ENCODE measurements at places on chromosomes 2 and 18.
A peak's percentile ranks its signal among the peaks of the same experiment; 100 is the strongest.

DNA sequence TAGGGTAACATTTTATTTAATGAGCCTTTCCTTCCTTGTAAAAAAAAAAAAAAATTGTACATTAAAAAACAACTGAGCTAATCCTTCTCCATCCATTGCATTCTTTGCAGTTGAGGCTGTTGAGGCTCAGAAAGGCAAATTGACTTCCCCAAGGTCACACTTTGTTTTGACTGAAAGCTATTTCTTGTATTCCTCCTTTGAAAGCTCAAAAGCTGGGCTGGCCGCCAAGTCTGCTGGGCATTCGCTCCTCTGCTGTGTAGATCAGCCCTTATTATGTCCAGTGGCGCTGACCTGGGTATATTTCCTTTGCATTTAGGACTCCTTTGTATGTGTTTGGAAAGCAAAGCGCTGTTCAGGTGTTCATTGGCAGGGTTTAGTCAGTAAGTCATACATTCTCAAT is 44.0 kb downstream of the SGPP2 start:
- DNase-seq = peak; percentile 73

GRCh38 chr2:9467687-9468086 is 6.7 kb upstream of the IAH1 start:
- no peak for DNase-seq

- no peak for DNase-seq
These were observed 63.4 kb upstream of the ARHGAP28 start for GRCh38 chr18:6666012-6666685.

DNA sequence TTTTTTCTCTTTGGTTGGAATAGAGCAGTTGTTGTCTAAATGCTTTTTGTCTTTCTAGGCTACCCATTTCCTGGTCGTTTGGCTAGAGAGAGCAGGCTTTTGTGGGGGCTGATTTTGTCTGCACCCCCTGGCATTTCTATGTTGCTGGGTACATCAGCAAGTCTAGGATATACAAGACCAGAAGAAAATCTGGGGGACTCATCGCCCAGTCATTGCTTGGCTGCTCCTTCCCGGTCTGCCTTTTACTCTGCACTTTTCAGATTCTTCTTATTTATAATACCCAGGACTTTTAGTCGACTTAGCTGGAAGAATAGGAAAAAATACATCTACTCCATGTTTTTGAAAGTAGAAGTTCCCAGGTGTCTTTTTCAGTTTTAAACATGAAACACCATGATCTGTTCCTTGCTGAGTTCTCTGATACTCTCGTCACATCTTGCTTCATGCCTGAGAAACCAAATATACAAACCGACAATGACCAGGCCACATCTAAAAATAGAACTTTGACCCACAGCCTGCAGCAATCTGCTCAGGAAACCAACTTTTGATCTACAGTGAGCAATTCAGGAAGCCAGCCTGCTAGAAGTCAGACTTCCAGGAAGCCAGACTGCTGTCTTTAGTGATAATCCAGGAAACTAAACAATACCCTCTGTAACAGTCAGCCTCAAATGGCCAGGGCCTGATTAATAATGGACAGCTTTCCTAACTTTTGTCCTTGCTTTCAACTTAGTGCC is 163.8 kb upstream of the MEX3C start:
- no peak for DNase-seq

DNA sequence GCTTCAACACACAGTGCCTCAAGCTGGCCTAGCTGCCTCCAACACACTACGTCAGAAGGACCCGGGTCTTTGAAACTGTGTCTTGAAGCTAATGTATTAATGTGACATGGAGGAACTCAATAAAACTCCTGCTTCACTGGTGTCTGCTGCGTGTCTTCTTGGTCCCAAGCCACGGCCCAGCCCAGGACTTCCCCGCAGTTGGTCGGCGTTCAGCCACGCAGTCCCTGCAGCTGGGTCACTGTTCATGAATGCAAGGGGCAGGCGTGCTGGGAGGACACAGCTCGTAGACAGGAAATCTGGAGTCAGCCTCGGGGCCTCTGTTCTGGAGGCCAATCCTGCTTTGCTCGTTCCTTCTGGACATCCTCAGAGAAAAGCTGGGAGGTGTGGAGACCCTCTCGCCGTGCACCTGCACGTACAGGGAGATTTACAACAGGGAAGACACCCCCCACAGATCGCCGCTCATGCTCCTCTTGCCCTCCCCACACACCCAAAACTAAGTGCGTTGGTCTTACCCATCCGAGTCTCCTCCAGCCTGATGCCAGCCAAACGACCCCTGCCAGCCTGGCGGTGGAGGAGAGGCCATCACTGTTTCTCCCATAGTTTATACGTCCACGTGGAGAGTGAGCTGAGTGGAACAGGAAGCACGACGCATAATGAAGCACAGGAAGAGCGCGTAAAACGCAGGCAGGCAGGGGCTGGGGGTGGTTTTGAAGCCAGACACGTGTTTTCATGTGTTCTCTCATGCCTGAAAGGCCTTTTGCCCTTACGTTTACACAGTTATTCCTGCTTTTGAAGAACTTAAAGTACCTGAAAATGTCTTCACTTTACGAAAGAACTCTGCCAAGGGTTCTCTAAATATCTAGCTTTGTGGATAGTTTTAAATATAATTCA is 39.7 kb downstream of the ADI1 start:
- no peak for DNase-seq

DNA sequence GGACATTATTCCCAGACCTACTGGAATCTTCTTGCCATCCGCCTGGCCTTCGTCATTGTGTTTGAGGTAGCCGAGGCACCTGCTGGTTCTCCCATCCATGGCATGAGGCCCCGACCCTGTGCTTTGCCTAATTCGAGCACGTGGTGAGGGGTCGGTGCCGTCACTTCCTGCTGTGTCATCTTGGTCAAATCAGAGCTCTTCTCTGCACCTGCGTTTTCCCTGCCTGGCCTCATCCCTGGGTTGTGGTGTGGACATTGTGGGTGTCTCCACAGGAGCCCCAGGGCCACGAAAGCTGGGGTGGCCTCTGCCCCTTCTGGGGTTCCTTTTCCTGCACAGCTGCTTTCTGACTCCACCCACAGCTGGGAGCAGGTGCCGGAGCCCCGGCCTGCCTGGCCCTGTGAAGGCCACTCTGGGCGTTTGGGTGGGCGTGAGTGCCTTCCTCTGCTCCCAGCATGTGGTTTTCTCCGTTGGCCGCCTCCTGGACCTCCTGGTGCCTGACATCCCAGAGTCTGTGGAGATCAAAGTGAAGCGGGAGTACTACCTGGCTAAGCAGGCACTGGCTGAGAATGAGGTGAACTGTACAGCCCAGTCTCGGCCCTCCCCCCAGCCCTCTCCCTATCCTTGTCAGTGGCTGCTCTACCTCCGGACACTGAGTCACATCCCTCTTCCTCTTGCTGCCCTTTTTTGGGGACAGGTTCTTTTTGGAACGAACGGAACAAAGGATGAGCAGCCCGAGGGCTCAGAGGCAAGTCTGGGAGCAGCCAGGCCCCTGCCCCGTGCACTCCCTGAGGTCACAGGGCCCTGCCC is 34.9 kb downstream of the ANO7 start:
- no peak for DNase-seq

DNA sequence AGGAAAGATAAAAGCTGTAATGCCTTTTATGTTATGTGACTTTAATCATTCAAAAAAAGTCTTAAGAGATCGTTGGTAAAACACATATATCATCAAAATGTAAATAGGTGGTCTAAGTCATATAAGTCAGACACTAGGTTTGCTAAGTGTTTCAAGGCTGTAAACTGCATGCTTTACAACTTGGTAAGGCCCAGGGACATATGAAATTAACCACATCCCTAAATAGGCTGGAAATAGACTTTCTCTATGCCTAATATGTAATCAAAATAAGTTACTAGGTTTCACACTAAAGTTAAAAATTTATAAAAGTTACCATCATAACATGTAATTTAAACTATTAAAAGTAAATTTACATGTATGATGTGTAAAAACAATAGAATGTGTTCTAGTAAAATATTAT is 946.3 kb upstream of the LRATD1 start:
- no peak for DNase-seq

- DNase-seq = no peak
These were observed 22.0 kb downstream of the SLC14A1 start for GRCh38 chr18:45745817-45746461.

- DNase-seq = no peak
These were observed 50.8 kb upstream of the RASGRP3 start for GRCh38 chr2:33425586-33426031.

DNA sequence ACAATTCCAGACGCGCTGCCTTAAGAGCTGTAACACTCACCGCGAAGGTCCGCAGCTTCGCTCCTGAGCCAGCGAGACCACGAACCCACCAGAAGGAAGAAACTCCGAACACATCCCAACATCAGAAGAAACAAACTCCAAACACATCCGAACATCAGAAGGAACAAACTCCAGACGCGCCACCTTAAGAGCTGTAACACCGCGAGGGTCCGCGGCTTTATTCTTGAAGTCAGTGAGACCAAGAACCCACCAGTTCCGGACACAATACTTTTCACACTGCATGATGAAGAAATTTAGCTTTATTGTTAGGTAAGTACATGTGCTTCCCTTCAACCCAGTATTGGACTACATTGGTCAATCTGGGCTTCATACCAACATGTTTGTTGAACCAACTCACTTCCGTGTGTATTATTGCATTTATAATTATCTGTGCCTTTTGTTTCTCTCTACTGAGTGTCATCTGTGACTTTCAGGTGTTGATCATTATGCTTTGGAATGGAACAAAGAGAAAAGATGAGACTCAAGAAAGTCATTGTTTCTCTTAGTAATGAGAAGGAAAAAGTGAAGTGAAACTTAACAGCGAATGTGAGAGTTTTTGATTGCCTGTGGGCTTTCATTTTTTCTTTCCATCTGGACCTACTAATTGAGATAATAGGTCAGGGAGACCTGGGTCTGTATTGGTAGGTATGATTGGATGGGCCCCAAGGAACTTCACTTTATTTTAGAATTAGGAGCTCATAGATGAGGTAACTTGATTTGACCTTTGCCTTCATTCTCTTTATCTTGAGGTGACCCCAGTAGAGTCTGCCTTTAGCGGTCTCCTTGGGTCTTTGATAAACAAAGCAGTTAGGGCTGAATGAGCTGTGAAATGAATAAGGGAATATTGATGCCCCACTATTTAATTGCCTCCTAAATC is 76.1 kb upstream of the CAVIN2 start:
- no peak for DNase-seq

GRCh38 chr2:204581946-204582345 is 36.7 kb downstream of the PARD3B start:
- no peak for DNase-seq

- no peak for DNase-seq
These were observed 1.8 kb upstream of the RNF144A start for GRCh38 chr2:6915399-6915798.

DNA sequence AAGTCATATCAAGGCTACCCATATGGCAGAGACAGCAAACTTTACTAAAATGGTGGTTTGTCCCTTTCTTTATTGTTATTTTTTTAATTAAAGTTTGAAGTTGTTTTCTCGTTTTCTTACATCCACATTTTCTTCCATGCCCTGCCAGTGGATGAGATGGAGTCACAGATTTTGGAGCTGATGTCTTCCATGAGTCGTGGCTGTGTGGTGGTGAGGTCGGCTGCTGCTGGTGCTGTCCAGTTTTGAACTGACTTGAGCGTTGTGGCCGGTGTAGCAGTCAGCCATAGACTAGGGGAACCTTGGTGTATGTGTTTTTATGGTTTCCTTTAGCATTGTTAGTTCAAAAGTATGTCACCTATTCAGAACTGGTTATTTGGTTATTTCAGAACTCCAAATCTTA is 182.8 kb downstream of the SH3RF3 start:
- no peak for DNase-seq

DNA sequence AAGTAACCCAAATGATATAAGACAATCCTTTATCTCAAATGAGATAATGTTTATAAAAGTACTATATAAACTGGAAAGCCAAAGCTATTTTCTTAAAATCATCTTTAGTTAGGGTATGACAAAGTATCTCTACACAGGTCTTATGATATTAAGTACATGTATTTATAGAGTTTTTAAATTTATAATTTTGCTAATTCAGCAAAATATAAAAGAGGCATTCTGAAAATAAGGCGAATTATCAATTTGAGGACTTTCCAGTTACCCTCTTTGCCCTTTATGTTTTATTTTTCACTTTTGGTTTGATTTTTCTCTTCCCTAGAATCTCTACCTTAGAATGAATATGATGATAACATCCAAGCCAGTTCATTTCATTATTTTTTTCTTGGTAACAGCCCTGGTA is 115.2 kb downstream of the ZNF521 start:
- DNase-seq = no peak

DNA sequence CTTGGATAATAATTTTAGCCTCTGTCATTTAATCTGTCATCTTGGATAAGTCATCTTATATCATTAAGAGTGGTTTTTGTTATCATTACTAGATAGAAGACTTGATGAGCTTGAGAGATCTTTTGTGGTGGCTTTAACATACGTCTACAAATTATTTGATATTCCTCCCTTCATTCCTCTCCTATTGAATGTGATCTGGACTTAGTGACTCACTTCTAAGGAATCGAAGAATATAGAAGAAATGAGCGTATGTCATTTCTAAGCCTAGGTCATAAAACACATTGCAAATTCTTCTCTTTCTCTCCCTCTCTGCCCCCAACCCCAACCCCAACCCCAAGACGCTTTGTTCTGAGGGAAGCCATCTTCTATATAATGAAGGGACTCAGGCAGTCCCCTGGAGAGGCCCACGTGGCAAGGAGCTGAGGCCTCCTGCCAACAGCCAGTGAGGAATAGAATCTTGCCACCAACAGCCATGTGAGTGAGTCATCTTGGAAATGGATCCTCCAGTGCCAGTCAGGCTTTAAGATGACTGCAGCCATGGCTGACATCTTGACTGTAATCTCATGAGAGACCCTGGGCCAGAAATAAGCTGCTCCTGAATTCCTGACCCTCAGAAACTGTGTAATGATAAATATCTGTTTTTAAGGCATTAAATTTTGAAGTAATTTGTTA is 221.6 kb upstream of the SP5 start:
- no peak for DNase-seq

DNA sequence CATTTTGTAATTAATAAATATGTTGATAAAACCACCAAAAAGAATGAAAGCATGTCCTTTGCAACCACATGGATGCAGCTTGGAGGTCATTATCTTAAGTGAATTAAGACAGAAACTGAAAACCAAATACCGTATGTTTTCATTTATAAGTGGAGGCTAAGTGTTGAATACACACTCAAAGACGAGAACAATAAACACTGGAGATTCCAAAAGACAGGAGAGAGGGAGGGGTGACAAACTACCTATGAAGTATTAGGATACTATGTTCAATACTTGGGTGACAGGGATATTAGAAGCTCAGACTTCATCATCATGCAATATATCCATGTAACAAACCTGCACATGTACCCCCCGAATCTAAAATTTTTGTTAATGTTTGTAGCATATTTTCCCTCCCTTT is 7.0 kb downstream of the ERLEC1 start:
- no peak for DNase-seq

- DNase-seq = no peak
These were observed 1.3 kb downstream of the TAF1B start for GRCh38 chr2:9844576-9844975.

DNA sequence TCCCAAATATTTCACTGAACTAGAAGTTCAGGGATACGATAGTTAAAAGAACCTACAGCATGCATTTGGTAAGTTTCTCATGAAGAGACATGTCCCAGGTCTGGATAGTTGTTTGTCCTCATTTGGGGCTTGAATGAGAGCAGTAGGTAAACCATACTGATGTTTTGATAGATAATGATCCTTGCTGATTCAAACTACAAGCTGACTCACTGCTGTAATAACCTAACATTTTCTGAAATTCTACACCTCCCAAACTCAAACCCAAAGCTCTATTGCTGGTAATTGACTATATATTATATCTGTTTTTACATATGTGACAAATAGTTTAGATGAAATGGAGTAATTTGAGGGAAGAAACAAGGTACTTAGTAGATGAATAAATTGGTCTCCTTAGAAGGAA is 154.1 kb upstream of the BOD1L2 start:
- DNase-seq = no peak

Data from COR-L47 (cell line).